Fibroblast of skin of right biceps (primary cell): ENCODE measurements at places on chromosomes 12 and 14.

GRCh38 chr12:25151476-25151875 is 43.5 kb downstream of the DNAI7 start:
- DNase-seq, result peak; percentile 96

DNA sequence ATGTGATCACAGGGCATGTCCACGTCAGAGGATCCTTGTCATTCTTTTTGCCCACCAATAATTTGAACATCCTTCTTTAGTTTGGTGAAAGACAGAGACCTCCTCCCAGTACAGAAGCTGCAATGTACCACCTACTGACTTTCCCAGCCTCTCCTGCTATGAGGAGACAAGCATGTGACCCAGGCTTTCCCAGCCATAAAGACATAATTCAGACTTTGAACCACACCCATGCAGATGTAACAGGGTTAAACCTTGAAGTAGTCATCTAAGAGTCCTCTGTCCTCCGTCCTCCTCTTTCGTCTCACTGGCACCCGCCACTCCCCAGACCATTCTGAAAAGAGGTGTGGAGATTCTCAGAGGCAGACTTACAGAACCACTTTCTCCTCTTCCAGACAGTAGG is 120.8 kb downstream of the KCNK10 start:
- no peak for DNase-seq

DNA sequence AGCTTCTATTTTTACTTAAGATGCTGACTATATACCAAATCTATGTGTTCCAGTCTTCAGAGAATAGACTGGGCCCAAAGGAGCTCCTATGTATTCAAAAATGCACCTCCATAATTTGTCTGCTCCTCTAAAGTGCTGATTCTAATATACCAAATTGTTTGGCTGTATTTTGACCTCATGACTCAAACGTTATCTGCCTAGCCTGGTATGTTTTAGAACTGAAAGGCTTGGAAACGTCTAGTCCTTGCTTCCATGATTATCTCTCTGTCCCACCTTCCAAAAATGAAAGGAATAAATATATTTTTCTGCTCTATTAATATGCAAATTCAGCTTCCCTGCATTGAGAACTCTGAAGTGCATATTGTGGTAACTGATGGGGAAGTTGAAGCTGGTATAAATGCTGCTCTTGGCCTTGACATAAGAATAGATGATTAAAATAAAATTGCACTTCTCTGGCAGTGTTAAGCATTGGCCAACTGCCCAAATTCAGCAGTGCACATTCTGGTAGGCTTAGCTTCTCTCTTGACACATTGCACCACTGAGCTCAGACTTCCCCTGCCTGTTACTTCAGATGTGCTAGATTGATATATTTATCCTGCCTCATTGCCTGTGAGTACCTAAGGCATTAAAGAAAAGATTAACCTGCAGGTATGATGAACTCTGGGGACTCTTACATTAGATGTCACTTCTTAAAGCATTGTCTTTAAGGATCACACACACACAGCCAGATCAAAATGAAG is 882.3 kb downstream of the RPS29 start:
- DNase-seq, result no peak

DNA sequence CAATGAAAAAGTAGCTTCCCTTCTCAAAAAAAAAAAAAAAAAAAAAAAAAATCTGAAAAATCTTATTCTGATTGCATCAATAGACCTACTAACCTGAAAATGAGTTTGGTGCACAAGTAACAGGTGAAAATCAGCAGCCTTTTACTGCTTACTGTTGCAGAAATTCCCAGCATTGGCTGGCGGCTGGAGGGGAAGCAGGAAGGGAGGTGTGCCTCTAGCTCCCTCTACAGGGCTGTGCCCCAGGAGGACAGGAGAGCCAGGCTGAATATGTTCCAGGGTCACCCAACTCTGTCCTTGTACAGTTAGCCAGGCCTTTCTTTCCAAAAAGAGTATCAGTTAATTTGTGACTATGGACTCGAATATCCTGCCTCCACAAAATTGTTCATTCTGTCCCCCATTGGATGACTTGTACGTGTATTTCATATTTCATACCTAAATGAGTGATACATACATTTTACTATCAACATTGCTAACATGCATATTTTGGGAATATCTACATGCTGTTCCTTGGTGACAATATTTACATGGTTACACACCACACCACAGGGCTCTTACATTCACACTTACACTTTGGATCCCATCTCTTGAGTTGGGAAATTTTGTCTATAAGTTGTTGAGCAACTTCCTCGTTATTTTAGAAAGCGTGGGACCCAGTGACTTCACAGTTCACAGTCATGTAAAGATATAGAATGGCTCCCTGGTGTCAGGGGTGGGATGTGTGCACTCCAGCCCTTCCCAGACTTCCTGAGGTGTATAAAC is 124.8 kb downstream of the SAMD4A start:
- peak; percentile 68 for DNase-seq

- DNase-seq, result no peak
These were observed 2.2 kb downstream of the NDRG2 start for GRCh38 chr14:21022686-21023085.

GRCh38 chr14:59964251-59965007 is 44.5 kb downstream of the LRRC9 start:
- no peak for DNase-seq

- no peak for DNase-seq
These were observed 5.8 kb upstream of the PUS1 start for GRCh38 chr12:131923260-131923659.

- no peak for DNase-seq
These were observed 14.9 kb upstream of the TAC3 start for GRCh38 chr12:57031138-57031725.

- DNase-seq, result no peak
These were observed 415.3 kb downstream of the SOX5 start for GRCh38 chr12:23534196-23534595.

DNA sequence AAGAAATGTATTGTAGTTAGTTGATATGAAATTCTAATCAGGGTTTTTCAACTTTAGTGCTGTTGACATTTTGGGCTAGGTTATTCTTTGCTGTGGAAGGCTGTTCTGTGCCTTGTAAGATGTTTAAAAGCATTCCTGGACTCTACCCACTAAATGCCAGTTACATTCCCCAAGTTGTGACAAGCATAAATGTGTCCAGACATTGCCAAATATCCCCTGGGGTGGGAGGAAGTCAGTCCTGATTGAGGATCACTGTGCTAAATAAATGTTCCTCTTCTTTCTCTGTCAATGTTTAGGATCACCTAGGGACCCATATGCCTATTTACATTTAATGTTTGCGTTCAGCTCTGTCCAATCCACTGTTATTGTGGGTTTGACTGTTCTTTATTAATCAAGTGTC is 268.3 kb downstream of the TMTC2 start:
- no peak for DNase-seq

GRCh38 chr14:24673534-24674203 is 39.7 kb upstream of the GZMB start:
- no peak for DNase-seq

GRCh38 chr12:15887043-15887817 is 5.0 kb downstream of the STRAP start:
- DNase-seq, result no peak

GRCh38 chr12:53252349-53252916 is 15.7 kb upstream of the ESPL1 start:
- no peak for DNase-seq

DNA sequence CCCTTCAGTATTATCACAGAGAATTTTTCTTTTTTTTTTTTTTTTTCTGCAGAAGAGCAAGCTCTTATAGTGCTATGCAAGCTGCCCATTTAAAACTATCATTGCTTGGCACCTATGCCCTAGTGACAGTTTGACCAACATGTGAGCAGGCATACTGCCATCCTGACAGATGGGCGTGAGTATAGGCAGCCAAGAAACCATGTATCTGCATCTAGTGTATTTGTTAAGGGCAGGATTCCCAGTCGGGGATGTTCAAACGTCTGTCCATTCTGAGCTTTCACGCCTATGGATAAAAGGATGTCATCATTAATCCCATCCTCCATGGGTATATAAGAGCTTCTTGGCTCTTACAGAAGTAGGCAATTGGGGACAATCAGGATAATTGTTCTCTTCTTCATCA is 8.8 kb downstream of the VRK1 start:
- DNase-seq, result no peak

DNA sequence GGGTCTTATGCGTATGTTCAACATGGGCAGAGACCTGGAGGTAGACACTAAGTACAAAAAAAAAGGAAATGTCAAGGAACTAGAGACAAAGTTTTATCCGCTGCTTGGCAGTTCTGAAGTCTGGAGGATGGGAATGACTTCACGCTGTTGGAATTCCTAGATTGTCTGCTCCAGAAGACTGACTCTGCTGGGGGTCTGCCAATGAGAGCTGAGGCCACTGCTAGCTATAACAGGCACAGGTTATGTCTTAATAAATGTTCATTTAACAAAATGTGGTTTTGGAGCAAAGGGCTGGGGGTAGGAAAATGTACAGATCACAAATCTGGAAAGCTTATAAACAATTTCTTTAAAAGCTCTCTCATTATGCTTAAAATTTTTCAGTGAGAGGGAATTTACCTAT is 5.9 kb downstream of the RNASE8 start:
- DNase-seq, result peak; percentile 94

GRCh38 chr12:1821805-1822204 is 1.4 kb downstream of the LRTM2 start:
- DNase-seq, result no peak

GRCh38 chr14:68734231-68734732 is 58.6 kb downstream of the ZFP36L1 start:
- DNase-seq, result peak; percentile 24

- DNase-seq, result no peak
These were observed 61.6 kb downstream of the EFCAB11 start for GRCh38 chr14:89892953-89893352.

DNA sequence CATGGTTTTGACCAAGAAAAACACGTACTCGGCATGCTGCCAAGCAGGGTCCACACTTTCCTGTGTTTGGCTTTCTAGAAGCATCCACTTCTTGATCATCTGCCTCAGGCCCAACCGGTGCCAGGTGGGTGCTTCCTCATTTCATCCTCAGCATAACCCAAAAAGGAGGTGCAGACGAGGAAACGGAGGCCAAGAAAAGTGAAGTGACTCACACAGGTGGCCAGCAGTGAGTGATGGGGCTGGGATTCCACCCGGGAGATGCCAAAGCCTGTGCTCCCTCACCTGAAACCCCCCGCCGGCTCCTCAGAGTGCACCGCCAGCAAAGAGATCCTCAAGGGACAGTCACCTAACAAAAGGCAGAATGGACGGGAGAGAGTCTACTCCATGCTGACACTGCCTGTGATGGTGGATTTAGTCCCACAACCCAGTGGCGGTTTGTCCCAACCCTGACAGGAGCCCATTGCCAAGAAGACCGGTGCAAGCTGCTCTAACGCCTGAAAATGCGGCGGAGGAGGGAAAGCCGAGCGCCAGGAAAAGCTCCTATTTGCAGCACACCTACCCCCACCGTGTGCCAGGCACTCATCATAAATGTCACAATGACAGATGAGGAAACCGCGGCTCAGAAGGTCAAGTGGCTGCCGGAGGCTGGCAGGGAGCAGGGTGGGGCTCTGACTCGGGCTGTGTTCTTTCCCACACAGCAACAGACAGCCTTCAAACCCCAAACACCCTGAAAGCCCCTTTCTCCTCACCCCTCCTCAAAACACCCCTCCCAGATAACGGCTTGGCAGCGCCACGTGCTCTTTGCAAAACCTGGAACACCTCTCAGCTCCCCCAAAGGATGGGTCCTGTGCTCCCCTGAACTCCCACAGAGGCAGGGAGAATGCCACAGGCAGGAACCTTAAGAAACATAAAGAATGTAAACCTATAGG is 18.8 kb downstream of the BCL11B start:
- DNase-seq, result no peak

- no peak for DNase-seq
These were observed 66.7 kb downstream of the GALNT16 start for GRCh38 chr14:69326611-69327010.

GRCh38 chr12:2482938-2483660 is 311.7 kb upstream of the FKBP4 start:
- peak; percentile 39 for DNase-seq

- DNase-seq, result peak; percentile 66
These were observed 7.4 kb downstream of the LRP1 start for GRCh38 chr12:57135527-57136326.

GRCh38 chr14:64191756-64192155 is 102.4 kb downstream of the ESR2 start:
- peak; percentile 91 for DNase-seq

GRCh38 chr12:115898670-115899069 is 378.8 kb downstream of the MED13L start:
- no peak for DNase-seq

DNA sequence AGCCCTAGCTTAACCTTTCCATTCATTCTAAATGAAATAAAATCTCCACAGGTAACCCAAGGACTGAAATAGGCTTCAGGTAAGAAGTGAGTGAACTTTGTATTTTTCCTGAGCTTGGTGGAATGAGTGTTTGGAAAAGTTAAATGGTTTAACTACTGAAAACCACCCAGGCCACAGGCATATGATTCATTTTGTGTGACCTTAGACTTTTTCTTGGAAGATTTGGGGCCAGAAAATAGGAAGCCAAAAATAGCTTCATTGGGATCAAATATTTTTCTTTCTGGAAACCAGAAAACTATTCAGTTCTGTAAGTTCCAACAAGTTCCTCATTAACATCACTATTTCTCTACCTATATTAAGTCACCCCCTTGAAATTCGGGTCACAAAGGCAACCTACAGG is 212.6 kb downstream of the PCNX1 start:
- DNase-seq, result peak; percentile 41

- no peak for DNase-seq
These were observed 677 bp downstream of the C12orf75 start for GRCh38 chr12:105330931-105331804.

- no peak for DNase-seq
These were observed 18.0 kb upstream of the PTPRO start for GRCh38 chr12:15304296-15304695.

- DNase-seq, result no peak
These were observed 108.4 kb downstream of the EMP1 start for GRCh38 chr12:13304924-13305323.

DNA sequence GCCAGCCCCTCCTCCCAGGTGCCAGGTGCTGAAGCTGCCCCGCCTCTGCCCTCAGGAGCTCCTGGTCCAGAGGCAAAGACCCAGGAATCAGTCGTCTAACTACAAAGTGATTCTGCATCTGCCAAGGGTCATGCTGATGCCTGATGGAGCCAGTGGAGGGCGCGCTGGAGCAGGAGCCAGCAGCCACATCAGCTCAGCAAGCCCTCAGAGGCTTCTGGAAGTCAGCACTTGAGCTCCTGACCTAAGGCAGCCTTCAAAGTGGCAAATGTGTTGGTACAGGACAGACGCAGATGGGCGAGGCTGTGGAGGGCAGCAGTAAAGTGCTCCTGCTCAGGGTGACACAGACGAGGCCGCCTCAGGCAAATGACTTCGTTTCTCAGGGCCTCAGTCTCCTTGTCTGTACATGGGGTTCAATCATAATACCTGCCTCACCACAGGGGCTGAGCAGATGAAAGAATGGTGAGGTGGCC is 10.9 kb downstream of the C12orf43 start:
- peak; percentile 21 for DNase-seq

DNA sequence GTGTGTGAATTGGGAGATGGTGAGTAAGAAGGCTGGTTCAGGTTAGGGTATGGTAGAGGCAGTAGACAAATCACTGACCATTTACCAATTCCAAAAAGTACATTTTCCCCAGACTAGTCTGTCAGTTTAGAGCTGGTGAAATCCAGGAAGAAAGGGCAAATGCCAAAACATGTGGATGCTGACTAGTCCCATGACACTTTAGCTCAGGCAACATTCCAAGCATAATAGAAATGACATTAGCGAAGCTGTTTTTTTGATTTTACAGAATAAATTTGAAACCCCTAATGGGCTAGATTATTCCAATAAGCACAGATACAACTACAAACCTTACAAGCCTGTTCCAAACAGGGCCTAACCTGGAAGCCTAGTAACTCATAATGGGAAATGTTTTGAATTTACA is 884.2 kb downstream of the FLRT2 start:
- DNase-seq, result no peak

- no peak for DNase-seq
These were observed 30.1 kb downstream of the DACT1 start for GRCh38 chr14:58667900-58668299.
